NCI-H1417 treated with DMSO at 0.1 percent for 48 hours (cell line): ENCODE measurements at places on chromosomes 2 and 18.

- DNase-seq, result no peak
Observed at GRCh38 chr18:13810950-13811485, 12.9 kb upstream of the MC5R start.

DNA sequence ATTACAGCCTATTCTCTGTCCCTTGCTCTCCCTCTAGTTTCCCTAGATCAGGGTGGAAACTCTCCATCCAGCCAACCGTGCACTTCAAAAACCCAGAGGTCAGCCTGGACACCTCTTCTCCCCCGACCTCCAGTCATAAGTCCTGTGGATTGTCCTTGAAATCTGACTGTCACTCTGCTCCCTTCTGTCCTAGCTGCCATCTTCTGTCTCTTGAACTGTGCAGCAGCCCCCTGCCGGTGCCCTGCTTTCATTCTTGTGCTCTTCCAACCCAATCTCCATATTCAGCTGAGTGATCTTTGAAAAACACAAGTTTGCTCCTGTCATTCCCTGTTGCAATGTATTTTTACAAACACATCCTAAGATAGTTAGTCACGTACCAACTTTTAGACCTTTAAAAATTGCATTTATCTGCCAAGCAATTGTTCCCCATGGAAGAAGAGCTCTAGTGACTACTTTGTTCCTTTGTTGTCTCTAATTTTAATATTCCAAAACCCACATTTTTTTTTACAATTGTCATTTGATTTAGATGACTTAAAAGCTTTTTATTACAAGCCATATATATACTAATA, 254.3 kb downstream of the CAMKMT start:
- no peak for DNase-seq

- DNase-seq, result no peak
Observed at GRCh38 chr2:9858730-9859068, 15.4 kb downstream of the TAF1B start.

DNA sequence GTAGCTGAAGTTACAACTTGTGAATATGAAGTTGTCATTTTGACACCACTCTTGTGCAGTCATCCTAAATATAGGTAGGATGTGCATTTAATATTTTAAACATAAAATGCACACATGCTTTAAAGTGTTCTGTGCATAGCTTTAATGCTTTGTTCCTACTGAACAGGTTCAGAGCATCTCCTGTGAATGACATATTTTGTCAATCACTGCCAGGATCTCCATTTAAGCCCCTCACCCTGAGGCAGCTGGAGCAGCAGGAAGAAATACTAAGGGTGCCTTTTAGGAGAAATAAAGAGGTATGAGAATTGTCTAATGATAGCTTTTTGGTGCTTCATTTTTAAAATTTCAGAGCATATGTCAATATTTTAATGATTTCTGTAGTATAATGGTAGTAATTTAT, 14.7 kb downstream of the ERLEC1 start:
- DNase-seq, result no peak

DNA sequence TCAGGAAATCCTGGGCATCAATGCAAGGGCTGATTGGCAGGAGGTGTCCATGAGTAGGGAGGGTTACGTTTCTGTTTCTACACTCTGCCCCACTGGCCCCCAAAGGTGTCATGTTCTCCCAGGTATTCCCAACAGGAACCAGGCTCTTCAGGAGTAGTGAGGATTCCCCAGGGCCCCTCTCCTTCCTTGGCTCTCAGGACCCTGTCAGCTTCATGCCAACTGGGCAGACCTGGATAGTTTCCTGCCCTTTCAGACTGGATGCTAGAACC, 480.6 kb upstream of the HS6ST1 start:
- no peak for DNase-seq

DNA sequence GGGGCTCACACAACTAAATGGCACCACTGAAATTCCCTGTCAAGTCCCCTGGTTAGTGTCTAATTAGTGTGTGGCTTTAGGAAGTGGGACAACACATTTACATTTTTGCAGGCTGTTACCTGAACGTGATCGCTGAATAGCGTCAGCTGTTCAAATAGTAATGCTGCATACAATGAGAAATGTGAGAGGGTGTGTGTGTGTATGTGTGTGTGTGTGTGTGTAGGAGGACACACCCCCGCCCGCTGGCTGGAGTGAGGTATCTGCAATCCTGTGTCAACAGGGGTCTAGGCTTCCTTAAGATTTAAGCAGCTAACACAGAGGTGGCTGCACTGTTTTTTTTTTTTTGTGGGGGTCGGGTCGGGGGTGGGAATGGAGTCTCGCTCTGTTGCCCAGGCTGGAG, 4.8 kb upstream of the LYPD6B start:
- peak; percentile 11 for DNase-seq

GRCh38 chr2:10530607-10531239, 82.6 kb upstream of the ODC1 start:
- no peak for DNase-seq
